Activated CD4-positive, alpha-beta memory T cell treated with anti-CD3 and anti-CD28 coated beads, Interleukin-2, amount 10 ng/mL, durations not matched to agents 7 days and 5 days (primary cell): ENCODE measurements at places on chromosomes 16 and 17.
A peak's percentile ranks its signal among the peaks of the same experiment; 100 is the strongest.

DNA sequence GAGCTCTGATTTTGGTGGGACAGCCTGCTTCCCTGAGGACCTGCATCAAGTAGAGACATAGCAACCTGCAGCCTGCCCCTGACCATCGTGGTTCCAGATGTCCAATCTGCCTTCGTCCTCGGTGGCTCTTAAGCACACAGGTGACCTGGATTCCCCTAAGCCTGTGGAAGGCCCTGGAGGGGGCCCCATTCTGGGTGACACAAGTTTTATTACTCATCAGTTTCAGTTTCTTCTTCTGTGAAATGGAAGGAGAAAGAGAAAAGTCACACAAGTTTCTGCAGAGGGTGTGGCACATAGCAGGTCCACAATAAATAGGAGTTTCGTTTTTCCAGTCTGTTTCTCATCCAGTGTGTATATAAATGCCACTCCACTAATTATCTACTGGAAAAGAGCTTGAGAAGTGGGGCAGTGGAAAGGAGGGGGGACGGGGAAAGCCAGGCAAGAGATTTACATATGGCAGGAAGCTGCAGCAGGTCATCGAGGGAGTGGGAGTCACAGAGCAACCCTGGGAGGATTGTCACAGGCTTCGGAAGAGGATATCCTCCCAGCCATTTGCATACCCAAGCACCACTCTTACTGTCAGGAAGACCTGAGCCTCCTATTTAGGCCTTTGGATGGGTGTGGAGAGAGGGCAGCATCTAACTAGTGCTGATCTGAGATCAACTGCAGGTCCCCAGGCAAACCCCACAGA is 10.0 kb upstream of the NOS2 start:
- peak; percentile 71 for DNase-seq

DNA sequence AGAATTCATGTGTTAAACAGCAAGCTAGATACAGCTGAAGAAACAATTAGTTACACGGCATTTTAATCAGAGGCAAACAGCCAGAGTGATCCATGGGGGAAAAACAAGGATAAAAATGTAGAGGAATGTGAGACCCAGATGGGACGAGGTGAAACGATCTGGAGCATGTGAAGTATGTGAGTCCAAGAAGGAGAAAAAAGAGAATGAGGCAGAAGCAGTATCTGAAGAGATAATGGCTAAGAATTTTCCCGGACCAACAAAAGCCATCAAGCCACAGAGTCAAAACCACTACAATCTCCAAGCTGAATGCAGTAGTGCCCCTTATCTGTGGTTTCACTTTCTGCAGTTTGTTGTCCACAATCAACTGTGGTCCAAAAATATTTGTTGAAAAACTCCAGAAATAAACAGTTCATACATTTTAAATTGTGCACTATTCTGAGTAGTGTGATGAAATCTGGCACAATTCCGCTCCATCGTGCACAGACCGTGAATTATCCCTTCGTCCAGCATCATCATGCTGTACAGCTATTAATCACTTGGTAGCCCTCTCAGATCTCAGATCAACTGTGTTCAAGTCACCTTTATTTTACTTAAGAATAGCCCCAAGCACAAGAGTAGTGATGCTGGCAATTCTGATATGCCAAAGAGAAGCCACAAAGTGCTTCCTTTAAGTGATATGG is 18.8 kb downstream of the MYH10 start:
- no peak for DNase-seq

- DNase-seq = no peak
These were observed 36.8 kb upstream of the ZNF469 start for GRCh38 chr16:88345721-88346560.

- no peak for DNase-seq
These were observed 56.1 kb downstream of the PLXDC1 start for GRCh38 chr17:39095309-39095686.

DNA sequence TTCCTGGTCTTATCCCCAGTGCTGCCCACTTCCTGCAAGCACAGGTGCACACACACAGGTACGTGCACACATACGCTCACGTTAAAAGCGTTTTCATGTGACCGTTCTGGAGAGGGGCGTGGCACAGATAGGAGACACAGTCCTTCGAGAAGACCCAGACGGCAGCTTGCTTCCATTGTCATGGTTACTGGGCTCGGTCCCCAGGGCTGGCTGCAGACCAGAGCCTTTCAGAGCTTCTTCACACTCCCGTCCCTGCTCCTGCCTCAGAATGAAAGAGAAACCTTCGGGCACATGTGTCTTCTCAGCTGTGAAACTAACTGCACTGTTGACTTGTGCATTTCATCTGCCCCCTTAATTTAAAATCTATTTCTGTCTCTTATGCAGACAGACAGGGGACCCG is 154.2 kb downstream of the PITPNC1 start:
- no peak for DNase-seq

DNA sequence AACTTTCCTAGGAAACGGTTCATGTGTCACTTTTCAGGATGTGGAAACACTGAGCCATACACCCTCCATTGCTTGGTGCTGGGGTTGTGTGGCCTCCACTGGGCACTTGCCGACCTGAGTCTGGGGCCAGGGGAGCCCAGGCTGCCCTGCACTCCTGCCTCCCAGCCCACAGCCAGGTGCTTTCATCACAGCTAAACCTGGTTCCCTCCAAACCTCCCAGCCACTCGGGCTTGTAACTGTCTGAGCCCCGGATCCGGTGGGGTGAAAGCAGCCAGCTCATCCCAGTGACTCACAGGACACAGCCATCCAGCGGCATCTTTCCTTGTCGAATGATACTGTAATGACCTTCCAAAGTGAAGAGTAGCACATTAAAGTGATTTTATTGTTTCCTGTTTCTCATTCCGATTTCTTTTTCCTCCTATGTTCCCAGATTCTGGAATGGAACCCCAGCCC is 19.8 kb downstream of the CARHSP1 start:
- DNase-seq = no peak

DNA sequence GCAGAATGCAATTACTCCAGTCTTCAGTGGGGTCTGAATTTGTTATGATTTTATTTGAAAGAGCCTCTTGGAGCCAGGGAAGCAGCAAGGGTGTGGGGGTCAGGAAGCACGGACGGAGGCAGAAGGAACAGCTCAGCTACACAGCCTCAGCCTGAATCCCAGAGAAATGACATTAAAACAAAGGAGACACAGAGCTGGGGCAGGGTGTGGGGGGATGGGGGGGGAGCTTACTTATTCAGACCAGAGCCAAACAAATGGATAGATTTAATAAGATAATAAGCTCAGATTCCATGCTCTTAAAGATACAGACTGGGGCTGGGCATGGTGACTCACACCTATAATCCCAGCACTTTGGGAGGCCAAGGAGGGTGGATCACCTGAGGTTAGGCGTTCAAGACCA is 195.3 kb downstream of the ZNF423 start:
- DNase-seq = no peak

DNA sequence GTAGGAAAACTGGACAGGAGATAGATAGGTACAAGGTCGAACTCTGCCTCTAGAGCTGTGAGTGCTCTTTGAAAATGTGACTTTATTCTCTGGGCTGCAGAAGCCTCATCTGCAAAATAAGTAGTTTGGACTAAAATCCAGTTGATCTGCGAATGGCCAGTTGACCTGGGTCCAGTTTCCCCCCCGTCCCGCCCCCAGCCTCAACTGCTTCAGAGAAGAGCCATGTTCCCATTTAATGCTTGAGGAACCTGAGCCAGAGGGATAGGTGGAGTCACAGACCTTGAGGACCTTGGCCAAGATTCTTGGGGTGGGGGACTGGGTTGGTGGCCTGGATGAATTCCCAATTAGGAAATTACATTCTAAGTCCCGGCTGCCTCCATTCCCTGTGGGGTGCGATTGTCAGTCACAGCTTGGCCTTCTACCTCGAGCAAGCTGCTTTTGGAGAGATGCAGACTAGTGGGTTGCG is 14.1 kb downstream of the TBX2 start:
- DNase-seq = no peak

DNA sequence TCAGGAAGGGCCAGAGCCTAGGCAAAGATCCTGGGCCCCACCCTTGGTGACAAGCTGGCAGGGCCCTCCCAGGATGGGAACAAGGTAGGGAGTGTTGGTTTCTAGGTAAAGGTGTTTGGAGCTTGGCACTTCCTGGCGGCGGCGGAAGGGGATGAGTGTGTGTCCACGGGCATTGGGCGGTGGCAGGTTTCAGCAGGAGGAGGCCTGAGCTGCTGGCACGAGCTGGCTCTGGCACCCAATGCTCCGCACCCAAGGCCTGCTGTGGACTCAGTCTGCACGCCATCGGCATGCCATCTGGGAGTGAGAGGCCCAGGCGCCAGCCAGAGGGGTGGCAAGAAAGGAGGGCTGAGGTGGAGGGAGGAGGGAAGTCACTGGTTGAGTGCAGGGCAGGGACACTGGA is 46.9 kb upstream of the TAC4 start:
- DNase-seq = no peak

DNA sequence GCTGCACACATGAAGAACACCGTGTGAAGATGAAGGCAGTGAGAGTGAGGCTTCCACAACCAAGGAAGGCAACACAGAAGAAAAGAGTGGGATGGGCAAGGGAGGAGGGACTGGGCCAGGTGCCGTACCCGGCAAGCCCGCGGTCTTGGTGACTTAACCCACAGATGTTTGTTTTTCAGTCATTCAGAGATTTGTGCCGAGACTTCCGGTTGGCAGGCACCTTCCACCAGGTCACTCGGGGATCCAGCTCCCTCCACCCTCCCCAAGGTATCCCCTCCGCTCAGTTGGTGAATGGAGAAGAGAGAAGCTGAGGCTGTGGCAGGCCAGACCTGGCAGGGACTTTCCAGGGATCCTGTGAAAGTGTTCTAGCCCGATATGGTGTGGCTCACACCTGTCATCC is 4.9 kb upstream of the KREMEN2 start:
- DNase-seq = no peak

- no peak for DNase-seq
These were observed 31.5 kb downstream of the UBE2G1 start for GRCh38 chr17:4334776-4335584.

- DNase-seq = no peak
These were observed 30.4 kb downstream of the TMEM100 start for GRCh38 chr17:55692276-55692675.
